NCI-H2029 (cell line): ENCODE measurements at places on chromosomes 2 and 18.

DNA sequence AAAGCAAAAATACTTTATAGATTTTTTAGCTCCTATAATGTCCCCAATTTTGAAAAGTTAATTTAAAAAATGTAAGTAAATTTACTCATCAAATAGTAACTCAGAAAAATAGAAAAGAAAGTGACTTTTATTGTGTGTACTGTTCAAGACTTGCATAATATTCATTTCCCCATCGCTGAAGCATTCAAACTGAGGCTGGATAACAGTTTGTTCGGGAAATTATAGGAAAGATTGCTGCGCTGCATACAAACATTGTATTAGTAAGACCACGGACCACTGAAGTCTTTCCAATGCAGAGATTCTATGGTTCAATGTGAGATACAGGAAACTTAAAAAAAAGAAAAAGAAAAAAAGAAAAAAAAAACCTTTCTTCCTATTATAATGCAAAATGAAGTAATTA is 10.4 kb downstream of the STK17B start:
- no peak for DNase-seq

DNA sequence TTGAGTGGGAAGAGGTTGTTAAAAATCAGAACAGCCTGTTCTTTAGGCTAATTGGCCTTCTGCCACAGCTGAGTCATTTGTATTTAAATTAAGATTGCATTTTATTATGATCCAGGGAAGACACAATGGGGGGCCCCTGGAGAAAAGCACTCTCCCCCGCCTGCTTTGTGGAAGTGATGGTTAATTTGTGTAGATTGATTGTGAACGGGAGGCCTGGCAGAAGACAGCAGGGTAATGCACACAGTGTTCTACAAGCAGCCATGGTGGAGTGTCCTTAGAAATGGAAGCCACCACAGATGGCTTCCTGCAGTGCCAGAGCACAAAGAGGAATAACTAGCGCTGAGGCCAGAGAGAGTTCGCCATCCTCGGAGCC is 19.6 kb downstream of the RAMP1 start:
- DNase-seq, result no peak

GRCh38 chr2:14975381-14975780 is 342.9 kb downstream of the LRATD1 start:
- no peak for DNase-seq

DNA sequence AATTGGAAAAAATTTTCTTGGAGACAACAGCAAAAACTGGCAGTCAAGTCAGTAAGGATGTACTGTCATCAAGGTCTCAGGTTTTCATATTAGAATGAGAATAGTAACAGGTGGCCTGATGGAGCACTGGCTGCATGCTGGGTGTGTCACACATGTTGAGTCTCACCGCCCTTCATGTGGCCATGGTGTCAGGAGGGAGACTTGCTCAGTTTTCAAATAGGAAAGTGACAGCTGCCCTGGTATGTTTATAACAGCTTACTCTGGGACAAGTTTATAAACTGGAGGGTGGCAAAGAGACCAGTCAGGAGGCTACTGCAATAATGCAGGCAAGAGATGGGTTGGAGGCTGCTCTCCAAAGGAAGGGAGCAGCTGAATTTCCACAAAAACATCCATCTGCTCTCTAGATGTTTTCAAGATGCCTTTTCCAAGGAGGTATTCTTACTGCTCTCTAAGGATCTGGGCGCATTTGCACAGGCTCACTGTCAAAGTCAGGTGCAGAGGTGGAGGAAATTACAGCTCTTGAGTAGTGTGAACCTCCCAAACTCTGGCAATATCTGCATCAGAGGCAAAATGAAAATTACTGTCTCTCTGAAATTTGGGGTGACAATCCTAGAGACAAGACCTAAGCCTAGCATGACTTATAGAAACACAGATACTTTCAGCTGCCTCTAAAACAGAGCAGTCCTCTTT is 321.9 kb upstream of the RAB12 start:
- DNase-seq, result no peak

DNA sequence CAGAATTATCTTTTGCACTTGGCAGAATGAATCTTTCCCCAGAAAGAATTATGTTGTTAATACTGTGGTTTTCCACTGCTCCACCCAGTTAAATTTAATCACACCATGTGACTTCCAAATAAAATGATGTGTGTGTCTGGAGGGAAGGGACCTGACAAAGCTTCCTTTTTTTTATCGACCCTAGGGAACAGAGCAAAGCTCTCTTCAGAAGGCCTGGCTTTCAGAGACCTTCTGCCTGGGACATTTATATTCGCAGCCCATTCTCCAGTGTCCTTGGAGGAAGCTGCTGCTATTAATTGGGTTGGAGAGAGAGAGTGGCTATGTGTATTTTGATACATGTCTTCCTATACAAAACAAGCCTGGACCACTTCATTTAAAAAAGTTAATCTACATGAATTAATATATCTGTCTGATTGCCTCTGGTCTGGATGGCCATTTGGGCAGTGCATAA is 233.7 kb downstream of the PRKCE start:
- no peak for DNase-seq

DNA sequence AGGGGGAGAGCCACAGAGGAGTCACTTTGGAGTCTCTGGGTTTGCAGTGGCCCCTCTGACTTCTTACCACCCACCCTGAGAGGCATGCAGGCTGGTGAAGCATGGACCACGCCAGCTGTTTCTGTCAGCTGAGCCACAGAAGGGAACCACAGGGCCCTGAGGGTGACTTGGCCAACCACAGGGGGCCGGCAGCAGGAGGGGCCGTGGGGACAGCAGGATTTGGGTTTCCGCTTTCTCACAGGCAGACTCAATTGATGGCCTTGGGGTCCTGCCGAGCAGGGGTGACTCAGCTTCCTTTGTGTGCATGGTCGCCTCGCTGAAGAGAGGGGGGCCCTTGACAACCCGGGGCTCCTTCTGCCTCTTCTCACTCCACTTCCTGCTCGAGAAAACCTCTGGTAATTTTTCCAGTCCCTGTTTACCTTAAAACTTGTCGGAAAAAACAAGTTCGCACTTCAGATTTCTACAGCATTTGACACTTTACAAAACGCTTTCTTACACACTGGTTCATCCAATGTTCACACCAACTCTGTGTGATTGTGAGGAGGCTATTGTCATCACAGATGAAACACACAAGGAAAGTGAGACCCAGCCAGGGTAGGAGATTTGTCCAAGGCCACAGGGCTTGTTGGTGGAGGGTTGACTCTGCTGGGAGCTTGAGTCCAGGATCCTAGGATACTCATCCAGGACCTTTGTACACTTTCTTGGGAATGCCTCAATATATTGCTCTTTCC is 311.2 kb downstream of the LPIN1 start:
- no peak for DNase-seq

DNA sequence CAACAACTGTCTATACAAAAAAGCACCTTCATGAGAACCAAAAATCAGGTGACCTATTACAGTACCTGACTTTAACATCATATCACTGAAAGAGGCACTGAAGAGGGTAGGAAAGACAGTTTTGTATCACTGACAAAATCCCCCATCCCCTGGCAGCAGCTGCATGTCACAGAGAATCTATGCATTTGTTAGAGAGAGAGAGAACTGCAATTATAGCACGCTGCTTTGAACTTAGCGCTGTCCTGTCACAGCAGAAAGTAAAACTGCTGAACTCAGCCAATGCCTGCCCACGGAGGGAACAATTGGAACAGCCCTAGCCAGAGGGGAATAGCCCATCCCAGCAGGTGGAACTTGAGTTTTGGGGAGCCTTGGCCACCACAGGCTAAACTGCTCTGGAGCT is 75.1 kb upstream of the NOL4 start:
- no peak for DNase-seq

DNA sequence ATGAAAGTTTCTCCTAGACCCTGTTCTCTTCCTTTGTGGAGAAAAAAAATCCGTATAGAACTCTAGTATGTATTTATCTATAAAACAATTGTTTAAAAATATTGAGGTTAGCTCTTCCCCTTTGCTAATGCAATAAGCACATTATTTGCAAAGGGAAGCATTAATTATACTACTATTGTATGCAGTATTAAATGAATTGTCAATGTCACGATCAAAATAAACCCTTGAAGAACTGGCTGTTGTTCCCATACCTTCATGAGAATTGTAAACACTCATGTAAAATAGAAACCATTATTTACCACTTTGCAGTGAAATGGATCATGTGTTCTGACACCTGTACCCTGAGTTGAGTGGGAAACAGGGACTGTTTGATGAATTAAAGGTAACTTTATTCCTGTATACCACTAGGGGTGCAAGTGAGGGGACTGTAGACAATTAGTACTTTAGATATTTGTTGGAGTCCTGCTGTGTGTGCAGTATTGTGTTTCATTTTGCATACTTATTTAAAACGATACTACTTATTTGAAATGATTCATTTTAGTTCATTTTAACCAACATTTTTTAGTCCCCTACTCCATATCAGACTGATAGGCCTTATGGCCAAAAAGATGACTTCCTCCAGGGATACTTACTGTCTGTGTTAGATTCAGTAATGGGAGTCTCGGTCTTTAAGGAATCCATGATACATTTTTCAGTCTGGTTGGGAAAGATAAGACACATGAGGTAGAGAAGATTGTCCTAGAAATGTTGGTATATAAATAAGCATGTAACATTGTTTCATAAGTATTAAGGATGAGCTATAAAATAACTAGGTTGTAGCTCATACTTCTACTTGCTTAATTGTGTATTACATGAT is 7.9 kb downstream of the PKP4 start:
- peak; percentile 62 for DNase-seq

DNA sequence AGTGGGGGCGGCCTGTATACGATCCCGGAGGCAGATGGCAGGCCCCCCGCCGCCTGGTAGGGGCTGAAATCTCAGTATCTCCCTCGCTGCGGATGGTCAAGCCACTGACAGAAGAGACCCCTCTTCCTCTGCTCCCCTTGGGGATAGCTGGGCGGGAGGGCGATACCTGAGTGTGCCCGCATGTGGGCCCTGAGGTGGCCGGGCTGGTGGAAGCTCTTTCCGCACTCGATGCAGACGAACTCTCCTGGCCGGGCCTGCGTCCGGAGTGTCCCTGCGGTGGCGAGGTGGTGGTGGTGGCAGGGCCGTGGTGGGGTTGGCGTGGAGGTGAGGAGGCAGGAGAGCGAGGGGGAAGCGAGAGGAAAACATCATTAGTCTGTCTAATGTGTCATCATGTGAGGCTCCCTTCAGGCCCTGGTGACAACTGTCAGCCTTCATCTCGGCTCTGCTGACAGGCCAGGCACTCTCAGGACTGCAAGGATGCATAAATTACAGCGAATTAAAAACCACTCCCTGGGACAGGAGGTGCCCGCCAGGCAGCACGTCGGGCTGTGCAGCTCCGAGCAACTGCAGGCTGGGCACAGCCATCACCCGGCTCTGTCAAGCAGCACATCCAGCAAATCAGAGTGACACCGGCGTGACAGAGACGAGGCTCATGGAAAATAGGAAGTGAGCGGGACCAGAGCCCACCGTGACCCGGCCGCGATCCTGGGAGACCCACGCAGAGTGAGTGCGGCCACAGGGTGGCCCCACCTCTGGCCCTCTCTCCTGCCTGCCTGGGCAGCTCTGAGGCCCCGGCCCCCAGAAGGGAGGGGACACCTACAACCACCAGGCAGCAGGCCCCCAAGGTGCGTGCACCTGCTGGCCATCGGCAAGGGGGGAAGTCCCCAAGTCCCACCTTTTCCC is 123.5 kb downstream of the ZNF516 start:
- DNase-seq, result no peak

GRCh38 chr2:127653421-127654083 is 7.6 kb downstream of the GPR17 start:
- no peak for DNase-seq

DNA sequence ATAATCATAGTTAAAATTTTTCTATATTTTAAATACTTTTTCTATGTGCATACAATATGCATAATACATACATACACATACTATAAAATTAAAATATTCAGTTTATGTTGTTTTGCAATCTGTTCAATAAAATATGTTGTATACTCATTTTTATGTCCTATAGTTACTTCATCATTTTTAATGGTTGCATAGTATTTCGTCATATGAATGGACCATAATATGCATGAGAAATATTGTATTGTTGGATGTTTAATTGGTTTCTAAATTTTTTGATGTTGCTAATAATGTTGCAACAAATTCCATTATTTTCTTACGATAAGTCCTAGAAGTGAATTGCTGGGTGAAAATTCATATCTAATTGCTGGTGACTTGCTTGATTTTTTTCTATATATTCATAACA is 211.5 kb upstream of the GCFC2 start:
- DNase-seq, result no peak

DNA sequence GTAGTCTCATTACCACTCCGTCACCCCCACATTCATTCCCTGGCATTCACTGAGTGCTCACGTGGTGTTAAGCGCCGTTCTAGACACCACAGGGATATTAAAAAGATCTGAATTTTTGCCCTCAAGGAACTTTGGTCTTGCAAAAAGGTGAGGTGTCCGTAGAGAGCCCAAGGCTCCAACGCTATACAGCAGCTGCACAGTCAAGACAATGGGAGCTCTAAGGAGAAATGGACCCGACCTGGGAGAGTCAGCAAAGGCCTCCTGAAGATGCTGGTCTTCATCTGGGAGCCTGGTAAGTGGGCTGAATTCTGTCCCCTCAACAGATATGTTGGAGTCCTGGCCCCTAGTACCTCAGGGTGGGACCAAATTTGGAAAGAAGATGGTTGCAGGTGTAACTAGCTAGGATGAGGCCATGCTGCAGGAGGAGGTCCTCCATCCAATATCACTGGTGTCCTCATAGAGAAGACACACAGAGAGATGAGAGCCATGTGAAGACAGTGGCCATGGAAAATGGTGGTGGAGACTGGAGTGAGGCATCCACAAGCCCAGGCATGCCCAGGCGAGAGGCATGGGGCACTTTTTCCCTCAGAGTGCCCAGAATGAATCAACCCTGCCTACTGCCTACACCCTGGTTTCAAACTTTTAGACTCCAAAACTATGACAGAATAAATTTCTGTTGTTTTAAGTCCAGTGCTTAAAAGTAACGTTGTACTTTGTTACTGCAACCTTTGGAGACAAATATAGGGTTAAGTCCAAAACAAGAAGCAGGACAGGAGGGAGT is 247.3 kb downstream of the TTC32 start:
- DNase-seq, result no peak

DNA sequence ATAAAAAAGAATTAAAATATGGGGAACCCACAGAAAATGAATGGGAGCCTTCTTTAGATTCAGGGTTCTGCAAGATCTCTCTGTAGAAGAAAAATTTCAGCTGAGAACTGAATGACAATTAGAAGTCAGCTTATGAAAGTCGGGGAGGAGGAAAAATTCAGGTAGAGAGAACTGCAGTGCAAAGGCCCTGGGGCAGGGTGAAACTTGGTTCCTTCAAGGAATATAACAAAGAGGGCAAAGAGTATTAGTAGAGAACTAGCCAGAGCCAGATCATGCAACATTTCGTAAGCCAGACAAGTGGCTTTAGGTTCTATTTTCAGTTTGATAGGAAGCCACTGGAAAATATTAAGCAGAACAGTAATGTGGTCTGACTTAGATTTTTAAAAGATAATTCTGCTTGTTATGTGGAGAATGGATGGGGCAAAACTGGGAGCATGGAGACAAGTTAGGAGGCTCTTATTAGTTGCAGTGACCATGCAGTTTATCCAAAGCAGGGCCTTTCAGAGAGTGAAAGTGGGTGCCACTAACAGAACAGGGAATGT is 27.9 kb downstream of the RAB27B start:
- DNase-seq, result no peak

GRCh38 chr18:37251679-37252078 is 313.9 kb downstream of the CELF4 start:
- peak; percentile 52 for DNase-seq

GRCh38 chr2:16382451-16382850 is 283.2 kb downstream of the CYRIA start:
- DNase-seq, result no peak
